ENCODE measurements at places on chromosomes 3 and 15. TPM values are rescaled to one million over a fixed set of nuclear protein-coding genes. Genes with fewer than 3 reads are reported as not detected.

Gene ATP13A5
- total RNA-seq, result 2.9 TPM

Gene IL5RA
- total RNA-seq, result 17.7 TPM

Gene TIGIT
- 0.89 TPM for total RNA-seq

Gene LRRC34
- total RNA-seq, result 12.9 TPM

Gene TMEM212
- 3.1 TPM for total RNA-seq

Data from upper lobe of left lung (tissue), 6 donors.